ENCODE measurements at places on chromosomes 7 and 10. TPM values are rescaled to one million over a fixed set of nuclear protein-coding genes. Genes with fewer than 3 reads are reported as not detected.

Gene TRIM50
- total RNA-seq: not detected

Gene ZNF680
- 10.3 TPM for total RNA-seq

Gene CHAT
- not detected for total RNA-seq

Gene AKR1C4
- total RNA-seq: not detected

Gene WDR91
- 14.1 TPM for total RNA-seq

Gene PTPN20
- total RNA-seq: 0.33 TPM

Measured in smooth muscle cell of trachea (primary cell).